ENCODE measurements at places on chromosomes 5 and 9.

DNA sequence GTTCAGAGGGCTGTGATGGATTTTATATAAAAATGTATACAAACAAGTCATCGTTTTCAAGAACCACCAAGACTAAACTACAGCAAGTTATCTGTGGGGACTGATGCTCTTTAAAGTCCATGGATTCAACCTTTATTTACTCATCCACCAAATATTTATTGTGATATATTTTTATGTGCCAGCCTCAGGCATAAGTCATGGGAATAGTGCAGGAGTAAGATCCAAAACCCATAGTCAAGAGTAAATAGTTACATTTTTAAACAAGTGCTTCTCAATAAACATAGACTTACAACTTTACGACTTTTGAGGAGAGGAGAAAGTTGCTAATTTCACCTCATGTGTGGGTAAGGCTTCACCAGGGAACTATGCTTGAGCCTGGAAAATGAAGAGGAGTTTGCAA is 24.6 kb downstream of the MACIR start:
- DNase-seq, result no peak

- no peak for DNase-seq
Measured at GRCh38 chr5:72844218-72844603, 27.8 kb downstream of the TNPO1 start.

DNA sequence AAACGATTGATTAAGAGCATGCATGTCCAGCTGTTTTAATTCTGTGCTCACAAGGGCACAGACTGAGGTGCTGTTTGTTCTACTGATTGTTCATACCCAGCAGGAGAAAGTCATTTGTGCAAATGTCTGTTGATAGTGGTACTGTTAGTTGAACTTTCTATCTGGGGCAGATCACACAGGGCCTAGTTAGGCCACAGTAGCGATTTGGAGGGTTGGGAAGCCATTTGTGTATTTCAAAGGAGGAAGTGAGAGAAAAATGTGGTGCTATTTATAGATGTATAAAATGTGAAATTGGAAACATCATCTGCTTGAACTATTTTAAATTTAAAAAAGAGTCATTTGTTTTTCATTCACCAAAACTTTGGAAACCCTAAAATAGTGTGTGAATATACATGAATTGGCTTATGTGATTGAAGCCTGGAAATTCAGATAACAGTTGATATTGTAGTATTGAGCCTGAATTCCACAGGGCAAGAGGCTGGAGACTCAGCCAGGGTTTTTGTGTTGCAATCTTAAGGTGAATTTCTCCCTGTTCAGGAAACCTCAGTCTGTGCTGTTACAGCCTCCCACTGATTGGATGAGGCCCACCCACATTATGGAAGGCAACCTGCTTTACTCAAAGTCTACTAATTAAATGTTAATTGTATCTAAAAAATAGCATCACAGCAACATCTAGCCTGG is 162.0 kb upstream of the CDKN2B start:
- no peak for DNase-seq

DNA sequence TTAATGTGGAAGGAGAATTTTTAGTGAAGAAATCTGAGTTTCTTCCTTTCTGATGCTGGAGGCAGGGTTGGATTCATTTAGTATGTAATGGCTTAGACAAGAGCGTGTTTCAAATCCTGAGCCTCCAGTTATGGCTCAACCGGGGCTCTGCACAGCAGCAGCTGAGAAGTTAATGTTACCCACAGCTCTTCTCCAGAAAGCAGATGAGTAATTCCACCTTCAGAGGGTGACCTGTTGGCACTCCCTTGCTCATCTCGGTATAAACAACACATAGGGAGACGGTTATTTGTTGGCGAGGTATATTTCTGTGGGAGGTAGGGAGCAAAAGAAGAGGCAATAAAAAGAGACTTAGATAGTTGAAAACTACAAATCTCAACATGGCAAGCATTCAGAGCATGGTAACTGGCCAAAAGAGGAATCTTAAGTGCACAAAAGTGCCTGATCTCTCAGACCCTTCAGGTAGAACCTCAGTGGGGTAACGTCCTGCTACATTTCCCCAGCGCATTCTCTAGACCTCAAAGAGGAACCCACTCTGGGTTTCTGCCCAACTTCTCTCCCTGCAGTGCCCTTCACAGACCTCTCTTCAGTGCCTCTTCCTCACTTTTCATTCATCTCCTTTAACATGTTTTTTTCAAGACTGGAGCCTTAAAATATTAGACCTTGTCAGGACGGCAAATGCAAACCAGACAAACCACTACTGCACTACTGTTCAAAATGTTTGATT is 417.5 kb upstream of the ADAMTSL1 start:
- no peak for DNase-seq

DNA sequence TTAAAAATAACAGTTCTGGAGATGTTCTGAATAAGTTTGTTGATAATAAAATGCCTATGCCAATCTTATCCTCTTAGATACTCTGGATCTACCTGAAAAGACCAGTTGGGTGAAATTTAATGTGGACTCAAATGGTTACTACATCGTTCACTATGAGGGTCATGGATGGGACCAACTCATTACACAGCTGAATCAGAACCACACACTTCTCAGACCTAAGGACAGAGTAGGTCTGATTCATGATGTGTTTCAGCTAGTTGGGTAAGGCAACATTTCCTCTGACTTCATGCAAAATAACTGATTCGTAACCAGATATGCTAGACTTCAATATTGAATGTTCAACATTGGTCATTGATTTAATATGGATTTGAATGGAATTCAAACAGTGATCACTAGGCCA is 27.0 kb downstream of the ERAP2 start:
- no peak for DNase-seq

DNA sequence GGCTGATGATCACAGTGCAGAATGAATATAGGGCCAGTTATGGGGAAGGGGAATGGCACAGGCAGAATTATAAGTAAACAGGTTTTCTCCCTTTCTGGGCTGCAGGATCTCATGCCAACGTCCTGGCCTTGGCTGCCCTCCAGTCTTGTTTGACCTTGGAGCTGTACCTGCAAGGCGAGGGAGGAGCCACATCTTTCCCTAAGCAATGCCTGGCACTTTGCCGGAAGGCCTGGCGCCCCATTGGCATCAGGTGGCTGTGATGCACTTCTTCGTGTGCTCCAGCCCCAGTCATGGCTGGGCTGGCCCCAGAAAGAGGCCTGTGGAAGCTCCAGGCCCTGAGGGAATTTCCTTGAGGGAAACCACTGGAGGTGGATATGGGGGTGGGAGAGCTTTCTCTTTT is 16.7 kb upstream of the IQGAP2 start:
- no peak for DNase-seq

DNA sequence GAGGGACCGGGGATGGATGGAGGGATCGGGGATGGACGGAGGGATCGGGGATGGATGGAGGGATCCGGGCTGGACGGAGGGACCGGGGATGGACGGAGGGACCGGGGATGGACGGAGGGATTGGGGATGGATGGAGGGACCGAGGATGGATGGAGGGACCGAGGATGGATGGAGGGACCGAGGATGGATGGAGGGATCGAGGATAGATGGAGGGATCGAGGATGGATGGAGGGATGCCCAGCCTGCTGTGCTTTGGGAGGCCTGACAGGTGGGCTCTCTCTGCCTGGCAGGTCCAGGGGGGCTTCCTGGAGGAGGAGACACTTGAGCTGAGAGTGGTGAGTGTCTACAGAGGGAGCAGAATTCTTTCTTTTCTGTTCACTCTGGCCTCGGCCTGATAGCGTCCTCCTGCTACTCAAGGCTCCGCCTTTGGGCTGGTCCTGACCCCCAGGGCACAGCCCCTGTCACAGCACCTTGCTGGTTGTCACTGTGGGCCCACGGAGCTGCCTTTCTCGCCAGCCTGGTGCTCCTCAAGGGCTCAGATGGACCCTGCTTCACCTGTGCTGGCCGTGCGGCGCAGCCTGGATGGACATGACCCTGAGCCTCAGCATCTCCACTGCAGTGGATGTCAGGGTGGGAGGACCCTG is 42.2 kb upstream of the RNF130 start:
- no peak for DNase-seq

- no peak for DNase-seq
Measured at GRCh38 chr9:95552814-95553546, 36.2 kb upstream of the PTCH1 start.

- no peak for DNase-seq
Measured at GRCh38 chr9:129598089-129598596, 22.8 kb downstream of the C9orf50 start.

GRCh38 chr5:82659115-82659514 is 381.0 kb upstream of the RPS23 start:
- no peak for DNase-seq

- DNase-seq, result no peak
Measured at GRCh38 chr9:127937056-127937387, 632 bp downstream of the DPM2 start.

- DNase-seq, result no peak
Measured at GRCh38 chr9:78821126-78821822, 524.3 kb downstream of the PSAT1 start.

DNA sequence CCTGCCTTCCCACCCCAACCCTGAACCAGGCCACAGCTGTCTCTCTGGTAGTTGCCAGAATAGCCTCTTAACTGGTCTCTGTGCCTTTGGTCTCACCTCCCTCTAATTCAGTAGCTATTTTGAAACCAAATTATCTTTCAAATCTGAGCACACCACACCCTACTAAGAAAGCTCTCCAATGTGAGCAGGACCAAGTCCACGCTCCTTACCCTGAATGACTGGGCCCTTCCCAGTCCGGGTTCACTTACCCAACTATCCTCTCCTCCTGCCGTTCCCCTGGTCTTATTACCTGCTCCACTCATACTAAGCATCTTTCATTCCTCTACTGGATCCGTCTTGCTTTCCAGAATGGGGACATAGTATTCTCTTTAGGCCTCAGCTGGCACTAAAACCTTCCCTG is 16.8 kb downstream of the ANKH start:
- no peak for DNase-seq

DNA sequence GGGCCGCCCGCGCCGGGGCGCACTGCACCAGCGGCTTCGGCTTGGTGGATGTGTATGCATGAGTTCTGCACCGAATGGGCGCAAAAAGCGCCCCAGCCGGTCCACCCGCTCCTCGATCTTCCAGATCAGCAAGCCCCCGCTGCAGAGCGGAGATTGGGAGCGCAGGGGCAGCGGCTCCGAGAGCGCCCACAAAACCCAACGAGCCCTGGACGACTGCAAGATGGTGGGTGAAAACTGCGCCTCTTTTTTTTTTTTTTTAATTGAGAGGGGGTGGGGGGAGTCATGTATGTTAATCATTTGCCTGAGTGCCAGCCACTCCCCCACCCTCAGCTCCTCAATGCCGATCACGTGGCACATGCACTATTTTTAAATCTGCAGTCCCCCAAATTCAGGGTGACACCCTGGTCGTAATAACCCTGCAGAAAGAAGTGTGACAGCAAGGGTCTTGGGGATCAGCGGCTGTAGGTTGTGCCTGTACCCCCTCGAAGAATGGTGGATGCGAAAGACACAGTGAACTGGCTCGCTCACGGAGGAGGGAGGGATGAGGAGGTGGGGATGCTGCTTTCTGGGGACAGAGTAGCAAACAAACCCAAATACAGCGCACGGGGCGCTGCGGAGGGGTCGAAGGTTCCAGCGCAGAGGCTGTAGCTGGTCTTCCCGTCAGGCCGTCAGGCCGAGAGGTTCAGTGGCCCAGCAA is 900 bp downstream of the RGS7BP start:
- no peak for DNase-seq

- DNase-seq, result no peak
Measured at GRCh38 chr9:134236001-134236421, 71.6 kb upstream of the RNU6ATAC start.

GRCh38 chr9:124257844-124258606 is at the start of gene NEK6:
TSS of gene NEK6 (plus strand) at chr9:124257949. CDS start at chr9:124301965, 44,016 bp downstream.
- peak; percentile 15 for DNase-seq

GRCh38 chr5:177995691-177996595 is at the start of gene PROP1:
TSS of gene PROP1 (minus strand) at chr5:177996242. CDS start at chr5:177995933, 309 bp downstream.
- DNase-seq, result no peak

- DNase-seq, result no peak
Measured at GRCh38 chr5:35031276-35031675, 16.5 kb downstream of the AGXT2 start.

GRCh38 chr9:124769549-124770358 is 1.4 kb downstream of the NR6A1 start:
- peak; percentile 19 for DNase-seq

DNA sequence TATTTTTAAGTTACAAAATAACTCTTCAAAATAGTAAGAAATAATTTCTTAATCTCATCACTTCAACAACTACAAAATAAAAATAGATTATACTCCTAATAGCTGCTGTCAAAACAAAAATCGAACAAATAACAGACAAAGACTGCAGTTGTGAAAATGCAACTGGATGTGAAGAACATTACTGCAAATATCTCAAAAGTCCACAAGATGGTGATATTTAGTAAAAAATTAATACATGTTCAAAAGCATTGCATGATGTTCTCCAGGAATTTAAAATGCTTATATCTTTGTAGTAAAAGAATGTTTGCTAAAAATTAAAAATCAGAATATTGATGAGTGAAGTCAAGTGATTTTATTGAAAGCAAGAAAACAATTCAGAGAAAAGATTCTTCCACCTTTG is 66.2 kb downstream of the MPDZ start:
- DNase-seq, result no peak

- no peak for DNase-seq
Measured at GRCh38 chr9:133703591-133704399, 34.4 kb downstream of the SARDH start.

DNA sequence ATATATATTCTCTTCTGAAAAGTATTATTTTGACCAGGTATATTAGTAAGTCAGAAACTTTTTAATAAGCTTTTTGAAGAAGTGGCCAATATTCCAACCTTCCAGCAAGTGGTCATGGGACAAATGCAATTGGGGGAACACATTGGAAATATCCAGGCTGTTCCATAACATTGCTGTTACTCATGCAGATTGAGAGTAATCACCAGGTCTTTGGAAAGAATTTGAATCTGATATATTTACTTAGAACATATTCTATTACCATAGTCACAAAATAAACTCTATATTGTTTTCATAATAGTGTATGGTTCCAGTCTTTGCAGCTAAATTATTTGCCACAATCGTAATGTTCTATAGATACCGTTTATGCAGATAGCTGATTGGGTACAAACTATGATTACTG is 102.8 kb downstream of the TAF11L14 start:
- no peak for DNase-seq

GRCh38 chr9:123268199-123268464 is 254 bp downstream of the STRBP start:
- no peak for DNase-seq

GRCh38 chr9:116365056-116365471 is 211.5 kb downstream of the PAPPA start:
- no peak for DNase-seq

DNA sequence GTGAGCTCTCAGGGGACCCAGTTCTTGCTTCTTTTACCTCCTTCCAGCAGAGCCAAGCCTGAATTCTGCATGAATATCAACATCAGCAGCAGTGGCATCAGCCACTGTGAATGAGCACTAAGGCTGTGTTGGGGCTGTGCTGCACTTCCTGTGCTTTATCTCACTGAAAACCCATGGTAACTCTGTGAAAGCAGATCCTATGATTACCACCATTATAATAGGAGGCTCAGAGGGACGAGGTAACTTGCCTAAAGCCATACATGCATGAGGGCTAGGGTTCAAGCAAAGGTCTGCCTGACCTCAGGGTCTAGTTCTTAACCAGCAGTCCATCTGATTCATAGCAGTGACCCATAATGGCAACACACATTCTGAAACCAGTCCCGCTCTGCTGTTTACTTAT is 60.5 kb upstream of the RAPGEF1 start:
- no peak for DNase-seq

Data from T-helper 9 cell (primary cell).